Glomerular endothelial cell (primary cell): ENCODE measurements at places on chromosomes 3 and 15. TPM values are rescaled to one million over a fixed set of nuclear protein-coding genes. Genes with fewer than 3 reads are reported as not detected.

MYZAP gene
- 3.1 and 23.0 TPM in 2 replicates for total RNA-seq

COLQ gene
- 0.05 and 2.6 TPM in 2 replicates for total RNA-seq

ZNF662 gene
- total RNA-seq, result 0.63 and 1.5 TPM in 2 replicates

- no peak for DNase-seq
These were observed 15.2 kb upstream of the LMCD1 start for GRCh38 chr3:8486434-8486833.

DNA sequence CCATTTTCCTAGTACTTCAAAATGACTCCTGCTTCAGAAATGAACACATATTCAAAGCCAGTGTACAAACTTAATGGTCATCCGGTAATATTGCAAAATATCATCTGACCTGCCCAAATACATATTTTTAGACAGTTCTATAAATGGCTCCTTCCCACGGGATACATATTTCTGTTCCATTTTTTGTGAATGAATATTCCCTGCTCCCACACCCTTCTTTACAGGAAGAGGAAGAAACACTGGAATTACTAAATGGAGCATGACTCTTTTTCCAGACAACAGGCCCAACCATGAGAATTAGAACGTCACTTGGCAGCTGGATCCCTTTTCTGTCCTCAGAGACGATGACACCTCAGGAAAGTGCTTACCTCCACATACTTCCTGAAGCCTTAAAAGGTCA is 38.0 kb upstream of the CBLB start:
- no peak for DNase-seq

MKRN3 gene
- 0.41 and 0.58 TPM in 2 replicates for total RNA-seq

DNA sequence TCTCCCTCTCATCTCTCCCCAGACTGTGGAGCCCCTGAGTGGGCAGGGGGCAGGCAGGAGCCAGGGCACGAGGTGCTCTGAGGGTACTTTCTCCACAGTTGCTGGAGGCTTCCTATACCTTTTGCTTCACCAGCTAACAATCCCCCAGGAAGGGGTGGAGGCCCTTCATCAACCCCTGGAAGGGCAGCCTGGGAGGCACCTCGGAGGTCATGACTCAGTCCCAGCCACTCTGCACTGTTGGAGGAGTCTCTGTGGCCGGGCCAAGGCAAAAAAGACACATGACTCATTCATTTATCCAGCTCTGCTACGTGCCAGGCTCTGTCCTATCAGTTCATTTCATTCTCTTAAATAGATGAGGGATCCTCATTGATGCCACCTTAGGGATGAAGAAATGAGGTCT is 15.6 kb upstream of the KY start:
- DNase-seq, result no peak
